ENCODE measurements at places on chromosomes 4 and X. TPM values are rescaled to one million over a fixed set of nuclear protein-coding genes. Genes with fewer than 3 reads are reported as not detected.

The IL13RA2 gene
- 0.19 TPM for total RNA-seq

The PASD1 gene
- not detected for total RNA-seq

The HTRA3 gene
- total RNA-seq = 4.6 TPM

The PRR32 gene
- total RNA-seq = not detected
